ENCODE measurements at places on chromosomes 7 and 10.

DNA sequence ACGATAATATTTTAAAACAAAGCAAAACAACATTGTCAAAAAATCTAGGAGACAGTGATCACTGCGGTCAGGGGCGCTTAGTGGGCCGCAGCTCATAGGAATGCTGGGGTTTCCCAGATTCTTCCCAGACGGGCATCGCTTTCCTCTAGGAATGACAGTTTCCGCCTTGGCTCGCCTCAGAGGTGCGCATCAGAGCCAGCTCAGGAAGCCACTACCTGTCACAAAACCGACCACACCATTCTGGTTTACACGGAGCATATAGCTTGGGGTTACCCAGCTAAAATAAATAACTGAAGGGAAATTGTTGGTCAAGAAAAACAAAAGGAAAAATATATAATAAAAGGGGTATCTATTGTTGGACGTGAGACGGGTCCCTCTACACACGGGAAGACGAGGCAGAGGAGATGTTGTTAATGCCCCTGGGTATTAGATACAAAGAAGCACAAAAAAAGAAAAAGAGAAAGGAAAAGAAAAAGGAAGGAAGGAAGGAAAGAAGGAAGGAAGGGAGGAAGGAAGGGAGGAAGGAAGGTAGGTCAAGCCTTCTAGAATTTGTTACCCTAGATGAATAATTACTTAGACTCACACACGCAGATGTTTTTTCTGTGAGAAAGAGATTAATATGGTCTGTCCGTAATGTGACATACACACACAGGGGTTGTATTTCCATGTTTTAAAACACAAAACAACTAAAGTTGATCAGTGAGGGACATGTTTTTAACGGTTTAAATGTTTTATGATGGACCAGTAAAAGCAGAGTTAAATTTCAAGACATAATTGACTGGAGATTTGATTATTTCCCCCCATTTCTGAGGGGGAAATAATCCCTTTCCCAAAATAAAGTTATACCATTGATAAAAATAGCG lies 292.4 kb upstream of the NFE2L3 start:
- DNase-seq: no peak

DNA sequence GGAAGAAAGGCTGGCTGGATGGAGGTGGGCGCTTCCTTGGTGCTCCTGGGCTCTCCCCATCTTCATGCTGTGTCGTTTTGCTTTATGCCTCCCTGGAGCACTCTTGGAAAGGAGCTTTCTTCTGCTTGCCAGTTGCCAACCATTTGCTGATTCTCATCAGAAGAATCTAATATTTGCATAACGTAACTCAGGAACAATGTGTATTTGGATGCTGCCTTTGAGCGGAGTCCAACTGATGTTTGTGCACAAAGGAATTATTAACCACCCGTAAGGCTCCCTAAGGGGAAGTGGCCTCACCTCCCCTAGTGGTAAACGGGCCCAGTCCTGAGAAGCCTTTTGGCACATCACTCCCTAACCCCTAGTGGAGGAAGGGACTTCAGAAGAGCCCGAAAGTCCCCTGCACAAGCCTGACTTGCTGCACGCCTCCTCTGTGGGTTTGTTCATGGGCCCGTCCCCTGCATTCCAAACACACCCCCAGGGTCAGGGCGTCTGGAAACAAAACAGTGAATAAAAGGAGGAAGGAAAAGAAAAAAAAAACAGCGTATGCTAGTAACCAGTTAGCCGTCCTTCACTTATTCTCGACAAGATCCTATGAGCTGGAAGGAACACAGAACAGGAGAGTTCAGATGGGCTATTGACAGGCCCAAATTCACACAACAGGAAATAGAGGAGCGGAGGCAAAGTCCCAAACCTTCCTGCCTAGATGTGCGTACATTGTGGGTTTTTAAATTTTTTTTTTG lies 602.2 kb downstream of the LRMDA start:
- DNase-seq: no peak

DNA sequence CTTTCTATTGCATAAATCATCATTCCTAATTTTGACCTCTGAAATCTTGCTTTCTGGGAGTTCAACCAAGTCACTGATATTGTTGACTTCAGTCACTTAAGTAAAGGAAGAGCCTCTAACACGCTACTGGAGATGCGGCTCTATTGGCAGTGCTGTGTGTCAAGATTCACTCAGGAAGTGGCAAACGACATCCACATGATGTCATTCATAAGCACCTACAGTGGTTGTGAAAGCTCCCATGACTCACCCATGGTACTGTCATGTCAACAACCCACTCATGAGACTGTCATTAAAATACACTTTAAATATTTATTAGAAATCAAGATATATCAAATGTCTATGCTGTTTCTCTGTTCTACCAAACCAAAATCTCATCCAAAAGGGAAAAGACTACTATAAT lies 52.5 kb upstream of the LHFPL3 start:
- DNase-seq: no peak

- no peak for DNase-seq
Observed at GRCh38 chr7:135095450-135095849, 52.4 kb upstream of the TMEM140 start.

DNA sequence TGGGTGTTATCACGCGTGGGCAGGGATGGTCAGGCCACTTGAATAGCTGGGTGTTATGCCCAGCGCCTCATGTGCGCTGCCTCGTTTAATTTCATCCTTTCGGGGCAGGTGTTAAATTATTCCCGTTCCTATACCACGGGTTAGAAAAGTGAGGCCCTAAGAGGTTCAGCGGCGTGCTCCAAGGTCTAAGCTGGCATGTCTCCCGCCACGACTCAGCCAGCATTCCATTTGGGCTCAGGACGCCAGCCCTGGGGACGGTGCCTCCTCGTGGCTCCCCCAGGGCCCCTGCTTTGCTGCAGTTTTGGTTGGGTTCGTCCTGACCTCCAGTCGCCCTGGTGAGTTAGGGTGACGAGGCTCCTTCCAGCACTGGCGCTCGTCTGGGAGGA lies 124.5 kb downstream of the TRRAP start:
- DNase-seq: no peak

DNA sequence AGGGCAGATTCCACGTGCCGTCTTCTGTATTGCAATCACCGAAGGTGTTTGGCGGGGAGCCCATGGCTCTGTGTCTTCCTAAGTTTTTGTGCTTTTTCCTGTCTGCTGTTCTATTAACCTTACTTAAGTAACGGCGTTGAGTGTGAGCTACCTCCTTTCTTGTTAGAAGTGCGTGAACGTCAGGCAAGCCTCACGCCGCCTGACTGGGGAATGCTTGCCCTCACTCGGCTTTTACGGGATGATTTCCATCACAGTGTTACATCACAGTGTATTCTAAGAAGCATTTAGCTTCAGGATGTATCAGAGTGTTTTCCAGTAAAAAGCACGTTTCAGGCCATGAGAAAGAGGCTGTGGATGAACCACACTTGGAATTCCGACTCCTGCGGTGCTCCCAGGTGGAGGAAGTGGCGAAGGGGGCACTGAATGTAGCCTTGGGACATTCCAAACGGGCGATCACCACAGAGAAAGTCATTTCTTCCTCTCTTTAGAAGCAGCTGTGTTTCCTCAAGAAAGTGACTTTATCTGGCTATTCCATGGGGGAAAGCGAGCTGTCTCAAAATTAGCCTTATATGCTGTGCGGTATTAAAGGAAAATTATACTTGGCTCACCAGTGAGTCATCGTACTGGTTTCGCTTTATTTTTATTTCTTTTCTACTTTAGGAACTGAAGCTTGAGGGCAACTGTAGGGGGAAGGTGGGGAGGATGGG lies 290.7 kb downstream of the KLF6 start:
- peak; percentile 51 for DNase-seq

DNA sequence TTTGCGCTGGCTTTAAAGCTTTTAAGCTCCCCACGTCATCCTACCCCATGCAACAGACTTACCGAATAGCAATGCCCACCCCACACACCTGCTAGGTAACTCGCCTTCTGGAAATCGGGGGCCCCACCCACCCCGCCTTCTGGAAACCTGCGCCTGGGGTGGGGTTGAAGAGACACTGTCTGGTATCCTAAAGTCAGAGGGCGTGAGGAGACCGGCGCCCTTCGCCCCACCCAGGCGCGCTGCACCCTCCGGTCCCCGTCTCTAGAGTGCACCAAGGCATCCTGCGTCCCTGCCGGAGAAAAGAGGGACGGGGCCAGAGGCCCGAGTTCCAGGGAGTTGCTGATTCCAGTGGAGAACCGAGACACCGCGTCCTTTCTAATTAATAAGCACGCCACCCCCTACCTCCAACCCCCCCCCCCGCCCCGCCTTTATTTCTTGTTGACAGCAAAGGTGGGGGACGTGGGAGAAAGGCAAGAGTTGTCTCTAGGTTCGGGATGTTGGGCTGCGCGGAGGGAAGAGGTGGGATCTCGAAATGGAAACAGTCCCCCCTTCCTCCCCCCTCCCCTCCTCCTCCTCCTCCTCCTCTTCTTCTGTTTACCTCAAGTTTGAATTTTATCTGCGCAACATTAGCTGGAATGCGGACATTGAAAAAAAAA lies 220.9 kb upstream of the MKLN1 start:
- DNase-seq: no peak

GRCh38 chr7:2163600-2164555 lies 68.9 kb downstream of the MAD1L1 start:
- DNase-seq: no peak

DNA sequence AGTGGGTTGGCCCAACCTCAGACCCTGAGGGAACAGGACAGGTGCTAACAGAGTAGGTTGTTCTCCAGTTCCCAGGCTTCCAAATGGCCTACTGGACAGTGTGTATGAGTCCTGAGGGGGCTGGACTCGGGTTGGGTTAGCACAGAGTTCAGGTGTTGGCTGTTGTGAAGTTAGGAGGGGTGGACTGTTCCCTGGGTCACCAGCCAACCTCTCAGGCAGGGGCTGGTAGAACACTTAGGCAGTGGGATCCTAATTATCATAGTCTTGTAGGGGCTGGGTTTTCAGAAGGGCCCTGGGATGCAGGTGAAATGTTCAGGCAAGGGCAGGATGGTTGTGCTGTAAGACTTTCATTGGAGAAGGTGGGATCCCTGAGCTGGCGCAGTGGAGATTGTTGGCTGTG lies 293.0 kb downstream of the ZWINT start:
- no peak for DNase-seq

- DNase-seq: no peak
Observed at GRCh38 chr7:42573881-42574672, 337.1 kb upstream of the GLI3 start.

DNA sequence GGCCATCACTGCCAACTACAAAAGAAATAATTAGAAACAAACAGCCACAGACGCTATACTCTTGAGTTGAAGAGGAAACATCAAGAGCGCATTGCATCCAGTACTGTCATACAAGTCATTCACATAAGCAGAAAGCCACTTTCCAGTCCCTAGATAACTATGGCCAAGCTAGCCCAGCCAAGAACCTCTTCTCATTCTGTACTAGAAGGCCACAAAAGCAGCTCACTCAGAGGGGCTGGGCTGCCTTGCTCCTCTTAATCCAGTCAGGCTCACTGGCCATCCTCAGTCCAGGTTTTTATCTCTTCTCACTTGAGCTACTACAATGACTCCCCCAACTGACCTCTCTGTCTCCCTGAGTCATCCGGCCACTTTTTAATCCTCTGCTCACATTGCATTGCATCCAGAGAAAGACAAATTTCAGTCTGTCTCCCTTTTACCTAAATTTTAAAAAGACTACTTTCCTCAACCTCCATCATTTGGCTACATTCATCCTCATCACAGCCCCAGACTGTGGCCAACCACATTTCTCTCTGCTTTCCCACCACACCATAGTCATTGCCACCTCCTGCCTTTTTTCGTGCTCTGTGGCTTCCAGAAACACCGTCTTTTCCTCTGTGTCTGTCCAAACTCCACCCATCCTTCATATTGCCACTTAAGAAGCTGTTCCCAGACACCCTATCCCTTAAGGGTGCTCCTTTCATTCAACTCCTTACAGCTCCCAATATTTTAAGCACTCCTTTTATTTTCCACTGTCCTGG lies 25.0 kb downstream of the PPP1R3C start:
- no peak for DNase-seq

- DNase-seq: no peak
Observed at GRCh38 chr10:119268871-119269506, 61.6 kb downstream of the GRK5 start.

GRCh38 chr10:28186887-28187578 lies 115.8 kb downstream of the MPP7 start:
- no peak for DNase-seq

DNA sequence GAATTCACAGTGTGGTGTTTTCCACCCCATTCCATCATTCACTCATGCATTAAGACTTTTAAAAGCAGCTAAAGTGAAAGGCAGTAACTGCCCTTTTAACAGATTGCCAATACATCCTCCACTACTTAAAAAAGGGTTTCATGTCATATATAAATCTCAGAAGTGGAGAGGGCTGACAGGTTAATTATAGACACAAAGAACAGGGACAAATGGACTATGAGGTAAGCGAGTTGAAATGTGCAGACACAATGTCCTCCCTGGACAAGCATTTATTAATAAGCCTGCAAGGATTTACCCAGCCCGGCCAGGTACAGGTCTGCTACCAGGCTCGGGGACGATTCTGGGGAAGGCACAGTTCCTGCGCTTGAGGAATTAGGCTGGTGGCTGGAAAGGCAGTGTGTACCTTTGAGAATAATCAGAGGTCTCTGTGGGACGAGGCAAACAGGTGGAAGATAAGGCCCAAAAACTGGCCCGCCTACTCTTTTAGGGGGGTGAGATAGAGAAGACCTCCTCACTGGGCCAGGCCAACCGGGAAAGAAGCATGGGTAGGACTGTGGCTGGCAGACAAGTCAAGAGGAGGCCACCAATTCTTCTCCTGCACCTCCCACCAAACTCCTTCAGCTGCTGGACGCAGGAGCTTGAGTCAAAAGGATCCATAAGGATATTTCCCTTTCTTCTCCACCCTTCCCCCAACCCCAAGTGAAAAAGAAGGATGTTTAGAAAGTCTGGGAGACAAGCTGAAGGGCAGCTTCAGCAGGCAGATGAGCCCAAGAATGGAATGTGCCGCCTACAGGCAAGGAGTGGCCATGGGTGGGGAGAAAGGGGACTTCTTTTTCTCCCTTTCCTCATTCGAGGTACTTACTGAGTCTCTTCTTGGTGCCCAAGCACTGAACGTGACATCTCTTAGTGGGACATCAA lies 1.5 kb downstream of the PDLIM1 start:
- DNase-seq: no peak

DNA sequence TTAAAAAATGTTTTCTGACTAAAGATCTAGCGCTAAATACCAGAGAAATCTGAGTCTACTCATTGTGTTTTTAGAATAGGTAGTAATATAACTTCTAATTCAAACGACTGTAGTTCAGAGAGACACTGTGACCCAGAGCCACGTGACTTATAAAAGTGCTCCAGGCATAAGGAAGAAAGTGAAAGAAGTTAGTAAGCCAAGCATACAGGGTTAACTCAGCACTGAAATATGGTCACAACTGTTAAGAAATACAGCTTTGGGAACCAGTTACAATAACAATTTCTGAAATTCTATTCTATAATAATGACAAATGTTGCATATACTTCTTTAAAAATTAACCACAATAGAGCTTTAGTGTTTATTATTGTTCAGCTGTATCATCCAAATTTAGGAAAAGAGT lies 119.1 kb downstream of the TFEC start:
- DNase-seq: no peak

DNA sequence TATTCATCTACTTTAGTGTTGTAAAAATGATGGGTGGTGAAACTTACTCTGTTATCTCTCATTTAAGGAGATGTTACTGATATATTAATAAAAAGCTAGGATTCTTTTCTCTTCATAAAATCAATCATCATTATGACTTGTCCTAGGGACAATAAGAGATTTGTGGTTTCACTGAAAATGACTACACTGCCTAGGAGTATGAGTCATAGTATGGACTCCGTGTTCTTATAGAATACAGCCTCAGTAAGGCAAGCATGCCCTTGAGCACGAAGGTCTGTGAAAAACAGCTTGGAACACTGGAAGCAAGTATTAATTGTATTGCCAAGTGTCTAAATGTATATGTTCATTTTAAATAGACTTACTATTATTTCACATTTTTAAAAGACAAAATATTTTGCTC lies 749.2 kb upstream of the PCDH15 start:
- DNase-seq: no peak

Data from brain pericyte (primary cell).